ENCODE measurements at places on chromosomes 16 and 17. TPM values are rescaled to one million over a fixed set of nuclear protein-coding genes. Genes with fewer than 3 reads are reported as not detected.

- peaks cover 54% of the 10 kb centered on the region for H3K4me1 ChIP-seq
- H3K4me3 ChIP-seq = peak overlapping the region; percentile 31
- no peaks in the 10 kb centered on the region for H3K36me3 ChIP-seq
- H3K27me3 ChIP-seq = peaks cover 70% of the 10 kb centered on the region
- H3K27ac ChIP-seq = no peak overlapping the region
Observed at GRCh38 chr17:56597495-56597990, 4.0 kb downstream of the NOG start.

- H3K27ac ChIP-seq = peak overlapping the region; percentile 64
- peak; percentile 18 for DNase-seq
- no peak overlapping the region for H3K4me3 ChIP-seq
- no peaks in the 10 kb centered on the region for H3K27me3 ChIP-seq
- H3K36me3 ChIP-seq = no peaks in the 10 kb centered on the region
Observed at GRCh38 chr16:53042235-53042701, 10.4 kb downstream of the CHD9NB start.

Gene PYY
- total RNA-seq = not detected

Gene SLC5A11
- not detected for total RNA-seq

DNA sequence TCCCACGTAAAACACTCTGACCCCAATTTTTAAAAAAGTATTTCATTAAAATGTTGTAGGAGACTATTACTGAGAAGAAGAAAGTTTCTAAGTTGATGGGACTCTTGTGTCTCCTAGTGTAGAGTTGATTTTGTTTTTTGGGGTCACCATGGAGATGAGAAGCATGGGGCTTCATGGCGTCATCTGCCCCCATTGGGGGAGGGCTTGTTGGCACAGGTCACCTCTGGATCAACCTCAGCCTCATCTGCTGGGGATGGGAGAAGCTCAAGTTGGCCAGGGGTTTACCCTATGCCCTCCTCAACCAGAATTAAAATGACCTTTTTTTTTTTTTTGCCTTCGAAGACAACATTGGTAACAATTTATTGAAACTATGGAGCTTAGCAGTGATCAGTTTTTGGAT, 28.3 kb downstream of the MSI2 start:
- peaks cover 32% of the 10 kb centered on the region for H3K4me1 ChIP-seq
- H3K4me3 ChIP-seq = no peak overlapping the region
- H3K27me3 ChIP-seq = no peaks in the 10 kb centered on the region
- no peak overlapping the region for H3K27ac ChIP-seq

Gene STX1B
- not detected for total RNA-seq

GRCh38 chr16:56048425-56049105, 142.7 kb upstream of the GNAO1 start:
- no peak overlapping the region for H3K4me3 ChIP-seq
- DNase-seq = peak; percentile 12
- no peaks in the 10 kb centered on the region for H3K4me1 ChIP-seq

Gene EVI2A
- not detected for total RNA-seq

DNA sequence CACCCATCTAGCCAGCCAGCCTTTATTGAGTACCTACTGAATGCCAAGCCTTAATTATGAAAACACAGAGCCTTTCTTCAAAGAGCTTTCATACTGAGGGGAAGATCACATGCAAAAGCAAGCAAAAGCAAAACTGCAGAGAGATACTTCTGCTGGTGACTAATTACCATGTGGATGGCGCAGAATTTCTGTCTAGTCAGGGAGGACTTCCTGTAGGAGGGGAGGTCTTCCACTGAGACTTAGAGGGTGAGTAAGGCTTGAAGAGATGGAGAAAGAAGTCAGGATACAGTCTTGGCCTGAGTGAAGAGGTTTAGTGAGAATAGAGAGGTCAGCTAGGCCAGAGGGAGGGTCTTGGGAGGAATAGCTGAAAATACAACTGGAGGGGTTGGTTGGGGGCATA, 53.9 kb upstream of the CCL2 start:
- no peak overlapping the region for H3K4me3 ChIP-seq
- H3K4me1 ChIP-seq = peaks cover 6% of the 10 kb centered on the region
- no peak overlapping the region for H3K27ac ChIP-seq
- no peak for DNase-seq
- peaks cover 22% of the 10 kb centered on the region for H3K27me3 ChIP-seq

Gene RABEP2
- total RNA-seq = 25.7 TPM

GRCh38 chr17:2028234-2028614, 1.7 kb upstream of the DPH1 start:
- peaks cover under 1% of the 10 kb centered on the region for H3K36me3 ChIP-seq
- no peak overlapping the region for H3K27ac ChIP-seq
- H3K27me3 ChIP-seq = peaks cover 64% of the 10 kb centered on the region
- no peak for DNase-seq
- peaks cover 62% of the 10 kb centered on the region for H3K4me1 ChIP-seq

GRCh38 chr16:10959161-10959560, 14.8 kb downstream of the CLEC16A start:
- H3K4me3 ChIP-seq = no peak overlapping the region
- peaks cover 14% of the 10 kb centered on the region for H3K4me1 ChIP-seq
- DNase-seq = no peak
- H3K27me3 ChIP-seq = no peaks in the 10 kb centered on the region
- H3K36me3 ChIP-seq = peaks cover 15% of the 10 kb centered on the region
- H3K27ac ChIP-seq = no peak overlapping the region

DNA sequence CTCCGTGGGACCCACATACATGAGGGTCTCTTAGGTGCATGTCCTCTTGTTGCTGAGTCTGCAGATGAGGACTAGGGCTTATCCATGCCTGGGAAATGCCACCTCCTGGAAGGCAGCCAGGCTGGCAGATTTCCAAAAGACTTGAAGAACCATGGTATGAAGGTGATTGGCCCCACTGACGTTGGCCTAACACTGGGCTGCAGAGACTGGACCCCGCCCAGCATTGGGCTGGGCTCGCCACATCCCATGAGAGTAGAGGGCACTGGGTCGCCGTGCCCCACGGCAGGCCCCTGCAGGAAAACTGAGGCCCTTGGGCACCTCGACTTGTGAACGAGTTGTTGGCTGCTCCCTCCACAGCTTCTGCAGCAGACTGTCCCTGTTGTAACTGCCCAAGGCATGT, 38.2 kb upstream of the IL21R start:
- peak overlapping the region; percentile 2 for H3K27ac ChIP-seq
- H3K27me3 ChIP-seq = no peaks in the 10 kb centered on the region
- peaks cover 38% of the 10 kb centered on the region for H3K4me1 ChIP-seq
- peaks cover 59% of the 10 kb centered on the region for H3K36me3 ChIP-seq
- DNase-seq = peak; percentile 53
- no peak overlapping the region for H3K4me3 ChIP-seq

GRCh38 chr17:4535667-4536258, 19.4 kb downstream of the MYBBP1A start:
- H3K4me1 ChIP-seq = peaks cover 57% of the 10 kb centered on the region
- H3K27me3 ChIP-seq = no peaks in the 10 kb centered on the region
- peak overlapping the region; percentile 65 for H3K27ac ChIP-seq
- peaks cover 19% of the 10 kb centered on the region for H3K36me3 ChIP-seq

DNA sequence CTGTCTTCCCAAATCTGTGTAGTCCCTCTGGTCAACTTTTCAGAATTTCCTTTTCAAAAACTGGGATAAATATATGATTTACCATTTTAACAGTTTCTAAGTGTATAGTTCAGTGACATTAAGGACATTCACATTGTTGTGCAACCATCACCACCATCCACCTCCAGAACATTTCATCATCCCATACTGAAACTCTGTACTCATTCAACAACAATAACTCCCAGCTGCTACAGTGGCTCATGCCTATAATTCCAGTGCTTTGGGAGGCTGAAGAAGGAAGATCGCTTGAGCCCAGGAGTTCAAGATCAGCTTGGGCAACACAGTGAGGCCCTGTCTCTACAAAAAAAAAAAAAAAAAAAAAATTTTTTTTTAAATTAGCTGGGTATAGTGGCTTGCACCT, 131.0 kb downstream of the AATF start:
- DNase-seq = no peak
- no peak overlapping the region for H3K4me3 ChIP-seq
- H3K27me3 ChIP-seq = no peaks in the 10 kb centered on the region
- peaks cover 6% of the 10 kb centered on the region for H3K4me1 ChIP-seq
- peaks cover 1% of the 10 kb centered on the region for H3K36me3 ChIP-seq
- H3K27ac ChIP-seq = no peak overlapping the region

GRCh38 chr17:48259694-48260291, 152.2 kb downstream of the SNX11 start:
- no peaks in the 10 kb centered on the region for H3K4me1 ChIP-seq
- no peaks in the 10 kb centered on the region for H3K36me3 ChIP-seq
- H3K27me3 ChIP-seq = no peaks in the 10 kb centered on the region

DNA sequence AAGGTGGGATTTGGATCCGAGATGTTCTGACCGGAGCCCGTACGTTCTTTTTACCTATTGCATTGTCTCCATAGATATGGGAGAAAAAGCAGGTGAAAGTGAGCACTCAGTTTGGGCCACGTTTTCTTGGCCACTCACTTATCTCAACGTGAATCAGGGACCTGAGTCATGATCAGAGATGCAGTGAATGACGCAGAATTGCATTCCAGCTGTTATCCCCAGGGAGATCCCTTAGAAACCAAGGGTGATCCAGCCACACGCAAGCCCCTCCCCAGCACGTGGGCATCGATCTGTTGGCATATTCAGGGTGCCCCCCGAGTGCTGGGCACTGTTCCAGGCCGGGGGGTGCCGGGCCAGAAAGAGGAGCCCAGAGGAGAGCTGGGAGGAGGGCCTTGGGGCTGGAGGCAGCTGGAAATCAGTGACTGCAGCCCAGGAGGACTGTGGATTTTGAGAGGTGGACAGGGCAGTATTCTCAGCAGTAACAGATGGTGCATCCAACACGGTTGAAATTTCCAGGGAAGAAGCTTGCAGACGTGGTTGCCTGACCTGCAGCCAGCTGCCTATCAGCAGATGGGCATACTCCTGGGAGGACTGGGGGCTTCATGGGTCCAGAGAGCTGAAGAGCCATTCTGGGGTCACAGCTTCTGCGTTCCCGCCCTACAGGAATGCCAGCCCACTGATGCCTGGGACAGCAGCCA, 87.2 kb upstream of the CACNG5 start:
- DNase-seq = no peak
- H3K4me1 ChIP-seq = no peaks in the 10 kb centered on the region
- no peak overlapping the region for H3K27ac ChIP-seq
- no peaks in the 10 kb centered on the region for H3K27me3 ChIP-seq
- H3K36me3 ChIP-seq = peaks cover 78% of the 10 kb centered on the region
- no peak overlapping the region for H3K4me3 ChIP-seq

Measured in stomach (tissue), 19 donors.